Brain microvascular endothelial cell (primary cell): ENCODE measurements at places on chromosomes 13 and 19.
A peak's percentile ranks its signal among the peaks of the same experiment; 100 is the strongest.

- DNase-seq, result no peak
Observed at GRCh38 chr13:109654341-109655205, 131.8 kb downstream of the IRS2 start.

- no peak for DNase-seq
Observed at GRCh38 chr13:85009447-85009846, 789.8 kb downstream of the SLITRK6 start.

DNA sequence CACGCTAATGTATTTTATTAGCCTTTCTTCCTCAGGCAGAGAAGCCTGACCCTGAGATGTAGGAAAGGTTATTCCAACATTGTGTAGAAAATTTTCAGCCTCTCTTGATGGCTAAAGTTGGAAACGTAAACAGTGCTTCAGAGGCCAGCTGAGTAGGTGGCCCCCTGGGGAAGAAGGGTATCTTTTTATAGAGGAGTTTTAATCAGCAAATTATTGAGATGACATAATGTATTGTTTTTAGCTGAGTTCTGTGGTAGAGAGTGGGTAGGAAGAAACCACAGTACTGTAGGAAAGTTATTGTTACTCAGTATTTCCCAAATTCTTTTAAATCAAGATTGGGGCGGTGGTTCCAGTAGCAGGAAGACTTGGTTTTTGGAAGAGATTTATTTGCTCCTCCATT, 268.8 kb downstream of the DLEU7 start:
- peak; percentile 68 for DNase-seq

- DNase-seq, result no peak
Observed at GRCh38 chr13:101209206-101209893, 207.0 kb downstream of the NALCN start.

GRCh38 chr13:111117289-111117688, 2.2 kb downstream of the ARHGEF7 start:
- DNase-seq, result no peak

DNA sequence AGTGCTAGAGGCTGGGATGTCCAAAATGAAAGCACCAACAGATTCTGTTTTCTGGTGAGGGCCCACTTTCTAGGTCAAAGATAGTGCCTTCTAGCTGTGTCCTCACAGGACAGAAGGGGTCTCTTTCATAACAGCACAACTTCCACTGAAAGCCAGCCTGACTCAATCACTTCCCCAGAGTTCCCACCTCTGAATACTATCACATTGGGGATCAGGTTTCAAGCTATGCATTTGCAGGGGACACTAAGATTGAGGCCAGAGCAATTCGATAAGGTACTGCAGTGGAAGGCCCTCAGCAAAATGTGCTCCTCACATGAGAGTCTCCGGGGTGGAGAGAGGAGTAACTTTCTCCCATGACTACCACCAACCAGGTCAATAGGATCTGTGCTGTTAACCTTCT, 1501.5 kb downstream of the EFNB2 start:
- DNase-seq, result no peak

DNA sequence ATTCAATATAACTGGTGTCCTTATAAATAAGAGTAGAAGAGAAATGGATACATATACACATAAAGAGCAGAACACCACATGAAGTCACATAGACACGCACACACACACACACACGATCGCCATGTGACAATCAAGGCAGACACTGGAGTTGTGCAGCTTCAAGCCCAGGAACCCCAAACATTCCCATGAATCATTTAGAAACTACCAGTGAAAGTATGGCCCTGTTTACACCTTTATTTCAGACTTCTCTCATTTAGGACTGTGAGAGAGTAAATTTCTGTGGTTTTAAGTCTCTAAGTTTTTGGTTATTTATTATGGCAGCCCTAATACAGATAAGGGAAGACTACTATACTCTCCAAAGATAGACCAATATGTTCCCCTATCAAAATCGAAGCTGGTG, 20.4 kb upstream of the TNFSF13B start:
- DNase-seq, result no peak

DNA sequence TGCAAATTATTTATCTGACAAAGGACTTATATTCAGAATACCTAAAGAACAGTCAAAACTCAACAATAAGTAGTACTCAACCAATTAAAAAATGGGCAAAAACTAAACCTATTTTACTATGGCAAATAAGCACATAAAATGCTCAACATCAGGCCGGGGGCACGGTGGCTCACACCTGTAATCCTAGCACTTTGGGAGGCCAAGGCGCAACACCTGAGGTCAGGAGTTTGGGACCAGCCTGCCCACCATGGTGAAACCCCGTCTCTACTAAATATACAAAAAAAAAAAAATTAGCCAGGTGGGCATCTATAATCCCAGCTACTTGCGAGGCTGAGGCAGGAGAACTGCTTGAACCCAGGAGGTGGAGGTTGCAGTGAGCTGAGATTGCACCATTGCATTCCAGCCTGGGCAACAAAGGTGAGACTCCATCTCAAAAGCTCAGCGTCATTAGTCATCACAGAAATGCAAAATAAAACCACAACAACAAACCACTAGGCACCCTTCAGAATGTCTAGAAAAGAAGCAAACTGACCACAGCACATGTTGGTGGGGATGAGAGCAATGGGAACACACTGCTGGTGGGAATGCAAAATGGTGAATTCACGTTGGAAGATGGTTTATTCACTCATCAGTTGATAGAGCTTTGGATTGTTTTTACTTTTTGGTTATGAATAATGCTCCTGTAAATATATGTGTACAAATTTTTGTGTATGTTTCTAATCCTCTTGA, 180.6 kb upstream of the SOX1 start:
- DNase-seq, result no peak

- no peak for DNase-seq
Observed at GRCh38 chr13:81140675-81141074, 799.7 kb upstream of the SPRY2 start.

- no peak for DNase-seq
Observed at GRCh38 chr19:33499248-33499647, 22.3 kb downstream of the PEPD start.

- DNase-seq, result no peak
Observed at GRCh38 chr19:51143486-51143885, 1.4 kb downstream of the SIGLEC7 start.

DNA sequence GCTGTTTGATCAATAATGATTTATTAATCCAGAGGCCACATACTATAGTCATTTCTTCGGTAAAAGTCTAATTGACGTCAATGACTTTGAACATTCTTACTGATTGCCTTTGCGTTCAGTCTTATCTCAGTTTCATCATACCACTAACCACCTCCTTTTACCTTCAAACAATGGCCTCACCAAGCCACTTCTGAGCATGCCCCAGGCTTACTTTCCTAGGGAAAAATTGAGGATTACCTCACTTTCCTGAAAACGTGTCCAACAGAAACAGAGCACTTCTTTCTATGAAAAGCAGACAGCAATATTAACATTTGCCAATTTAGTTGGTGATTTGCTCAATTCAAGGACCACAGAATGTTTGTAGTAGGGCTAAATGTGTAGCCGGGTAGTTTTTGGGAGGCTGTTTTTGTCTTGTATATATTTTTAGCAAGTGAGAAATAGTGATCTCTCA, 157.6 kb downstream of the KLF5 start:
- DNase-seq, result no peak

DNA sequence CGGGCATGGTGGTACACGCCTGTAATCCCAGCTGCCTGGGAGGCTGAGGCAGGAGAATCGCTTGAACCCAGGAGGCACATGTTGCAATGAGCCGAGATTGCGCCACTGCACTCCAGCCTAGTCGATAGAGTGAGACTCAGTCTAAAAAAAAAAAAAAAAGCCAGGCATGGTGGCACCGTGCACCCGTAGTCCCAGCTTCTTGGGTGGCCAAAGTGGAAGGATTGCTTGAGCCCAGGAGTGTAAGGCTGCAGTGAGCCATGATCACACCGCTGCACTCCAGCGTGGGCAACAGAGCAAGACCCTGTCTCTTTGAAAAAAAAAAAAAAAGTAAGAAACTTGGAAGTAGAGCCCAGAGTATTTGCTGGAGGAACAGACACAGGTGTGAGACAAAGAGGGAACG, 27.7 kb downstream of the CCDC8 start:
- DNase-seq, result no peak

GRCh38 chr13:90806892-90807291, 540.6 kb upstream of the MIR17HG start:
- no peak for DNase-seq

GRCh38 chr19:52086481-52086880, 9.1 kb downstream of the ZNF841 start:
- DNase-seq, result peak; percentile 12

DNA sequence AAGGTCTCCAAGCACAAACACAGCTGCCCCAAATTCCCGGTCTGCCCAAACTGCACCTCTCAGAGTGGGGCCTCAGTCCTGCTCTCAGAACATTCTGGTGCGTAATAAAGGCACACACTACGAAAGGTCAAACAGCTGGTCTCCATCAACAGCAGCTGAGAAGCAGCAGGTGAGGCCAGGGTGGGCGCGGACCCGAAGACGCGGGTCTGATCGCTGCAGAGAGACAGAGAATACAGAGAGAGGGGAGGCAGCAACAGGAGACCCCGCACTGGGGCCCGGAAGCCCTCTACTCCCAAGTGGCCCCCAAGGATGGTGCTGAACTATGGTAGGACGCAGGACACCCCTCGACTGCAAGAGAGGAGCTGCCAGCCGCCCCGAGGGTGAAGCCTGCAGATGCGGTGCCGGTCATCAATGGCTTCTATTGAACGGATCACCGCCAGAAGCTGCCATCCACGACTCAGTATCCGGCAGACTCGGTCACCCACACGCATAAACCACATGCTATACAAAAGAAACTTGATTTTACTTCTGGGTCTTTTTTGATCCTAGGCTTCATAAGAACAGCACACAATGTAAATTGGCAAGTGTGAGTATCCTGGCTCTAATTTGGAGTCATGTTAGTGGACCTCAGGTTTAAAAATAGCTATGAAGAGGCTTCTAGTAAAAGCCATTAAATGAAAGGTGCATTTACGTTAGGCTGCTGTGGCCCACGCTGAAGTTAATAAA, 33.4 kb downstream of the STK24 start:
- no peak for DNase-seq

- no peak for DNase-seq
Observed at GRCh38 chr19:517721-518597, 10.7 kb downstream of the TPGS1 start.

GRCh38 chr13:99653526-99653925, 152.3 kb downstream of the TM9SF2 start:
- DNase-seq, result no peak

GRCh38 chr19:48350856-48351255, 12.9 kb downstream of the TMEM143 start:
- no peak for DNase-seq
